Activated CD4-positive, CD25-positive, alpha-beta regulatory T cell treated with anti-CD3 and anti-CD28 coated beads, Interleukin-2, amount 50 U/mL, for 16 hours (primary cell): ENCODE measurements at places on chromosomes 4 and X.

GRCh38 chr4:107366016-107366735, 330.1 kb upstream of the DKK2 start:
- no peak for DNase-seq

GRCh38 chr4:176150356-176150682, 45.1 kb downstream of the SPATA4 start:
- no peak for DNase-seq

GRCh38 chrX:136608295-136608933, 39.5 kb upstream of the CD40LG start:
- no peak for DNase-seq

DNA sequence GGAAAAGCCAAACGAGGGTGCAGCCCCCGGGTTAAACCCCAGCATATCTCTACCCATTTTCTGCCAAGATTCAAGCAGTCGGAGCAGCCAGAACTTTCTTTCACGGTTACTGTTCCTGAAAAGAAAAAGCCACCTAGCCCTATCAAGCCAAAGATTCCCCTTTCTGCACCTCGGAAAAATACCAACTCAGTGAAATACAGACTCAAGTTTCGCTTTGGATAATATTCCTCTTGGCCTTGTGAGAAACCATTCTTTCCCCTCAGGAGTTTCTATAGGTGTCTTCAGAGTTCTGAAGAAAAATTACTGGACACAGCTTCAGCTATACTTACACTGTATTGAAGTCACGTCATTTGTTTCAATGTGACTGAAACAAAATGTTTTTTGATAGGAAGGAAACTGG, 20.0 kb downstream of the FGF5 start:
- DNase-seq = no peak

DNA sequence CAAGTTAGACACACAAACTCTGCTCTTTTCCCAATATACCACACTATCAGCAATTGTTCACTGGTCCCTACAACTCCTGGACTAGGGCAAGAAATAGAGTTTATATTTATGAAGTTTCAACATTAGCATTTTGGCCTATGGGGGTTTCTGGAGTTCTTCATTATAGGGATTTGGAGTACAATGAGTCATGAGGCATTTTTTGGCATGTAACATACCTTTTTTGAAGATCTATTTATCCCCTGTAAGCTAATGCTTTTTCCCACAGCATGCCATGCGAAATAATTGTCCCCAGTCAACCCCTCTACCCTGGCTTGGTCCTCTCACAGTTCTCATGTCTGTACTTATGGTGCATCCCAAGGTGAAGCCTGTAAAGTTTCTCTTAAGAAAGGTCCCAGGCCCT, 36.7 kb upstream of the EDA2R start:
- DNase-seq = no peak

DNA sequence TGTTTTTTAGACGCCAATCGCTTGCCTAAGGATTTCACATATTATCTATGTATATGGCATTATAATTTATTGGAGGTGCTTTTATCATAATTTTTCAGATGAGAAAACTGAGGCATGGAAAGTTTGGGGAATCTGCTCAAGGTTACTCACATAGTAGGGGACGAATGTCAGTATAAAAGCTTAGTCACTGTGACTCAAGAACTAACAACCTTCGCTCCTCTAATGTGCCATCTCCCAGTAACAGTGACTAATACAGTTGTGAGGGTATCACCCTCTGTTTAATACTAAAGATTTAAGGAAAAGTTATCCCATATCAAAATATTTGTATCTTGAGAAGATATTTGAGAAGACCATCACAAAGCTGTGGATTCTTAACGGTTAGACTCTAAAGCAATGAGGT, 353.1 kb upstream of the SPOCK3 start:
- DNase-seq = no peak

DNA sequence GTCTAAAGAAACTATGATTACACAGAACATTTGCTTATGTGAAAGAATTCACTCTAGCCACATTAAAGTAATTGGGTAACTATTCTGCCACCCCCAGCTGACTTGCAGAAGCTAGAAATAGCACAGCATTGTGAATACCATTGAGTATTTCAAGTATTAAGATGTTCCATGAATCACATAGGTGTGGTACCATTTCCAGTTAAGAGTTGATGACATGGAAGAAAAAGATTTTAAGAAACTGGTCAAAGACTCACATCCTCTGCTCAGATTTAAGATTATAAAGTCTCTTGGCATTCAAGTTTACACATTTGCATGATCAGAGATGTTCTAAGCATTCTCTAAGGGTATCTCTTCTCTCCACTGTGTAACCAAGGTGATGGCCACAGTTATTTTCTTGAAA, 287.5 kb downstream of the CAMK2D start:
- DNase-seq = no peak

GRCh38 chrX:74382613-74383012, 38.7 kb upstream of the SLC16A2 start:
- DNase-seq = peak; percentile 26

- no peak for DNase-seq
These were observed 14.2 kb downstream of the DHX15 start for GRCh38 chr4:24570172-24570571.

DNA sequence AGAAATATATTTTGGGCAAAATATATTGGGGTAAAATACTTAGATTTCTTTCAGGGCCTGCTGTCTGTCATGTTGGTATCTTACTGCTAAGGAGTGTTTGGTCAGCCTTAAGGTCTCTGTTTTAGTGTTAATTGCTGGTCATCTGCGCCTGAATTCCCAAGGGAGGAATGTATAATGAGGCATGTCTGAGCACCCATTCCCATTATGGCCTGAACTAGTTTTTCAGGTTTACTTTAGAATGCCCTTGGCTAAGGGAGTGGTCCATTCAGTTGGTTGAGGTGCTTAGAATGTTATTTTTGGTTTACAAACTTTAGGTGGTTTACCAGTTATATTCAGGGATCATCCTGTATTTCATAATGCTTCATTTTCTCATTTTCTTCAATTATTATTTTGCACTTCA, 125.9 kb downstream of the CFAP299 start:
- no peak for DNase-seq
